ENCODE measurements at places on chromosomes 11 and 22.

- H3K27ac ChIP-seq: no peak overlapping the region
- H3K4me1 ChIP-seq: peaks cover 27% of the 10 kb centered on the region
- no peaks in the 10 kb centered on the region for H3K27me3 ChIP-seq
- H3K36me3 ChIP-seq: no peaks in the 10 kb centered on the region
- H3K4me3 ChIP-seq: no peak overlapping the region
Observed at GRCh38 chr11:128731041-128731663, 37.3 kb downstream of the FLI1 start.

DNA sequence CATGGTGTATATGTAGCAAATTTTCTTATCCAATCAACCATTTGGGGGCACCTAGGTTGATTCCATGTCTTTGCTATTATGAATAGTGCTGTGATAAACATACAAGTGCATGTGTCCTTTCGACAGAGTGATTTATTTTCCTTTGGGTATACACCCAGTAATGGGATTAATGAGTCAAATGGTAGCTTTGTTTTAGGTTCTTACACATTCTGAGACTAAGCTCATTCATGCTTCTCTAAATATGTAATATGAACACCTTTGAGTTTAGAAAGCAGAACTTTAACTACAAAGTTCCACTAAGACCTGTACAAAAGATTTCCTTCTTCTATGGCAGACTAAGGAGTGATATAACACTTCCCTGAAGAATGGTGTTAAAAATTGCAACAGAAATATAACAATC lies 627.0 kb downstream of the KCNA4 start:
- no peak overlapping the region for H3K27ac ChIP-seq
- DNase-seq: no peak
- no peaks in the 10 kb centered on the region for H3K4me1 ChIP-seq

GRCh38 chr22:25567251-25567675 lies 2.8 kb downstream of the GRK3 start:
- H3K27me3 ChIP-seq: no peaks in the 10 kb centered on the region
- H3K27ac ChIP-seq: no peak overlapping the region
- H3K4me1 ChIP-seq: peaks cover 13% of the 10 kb centered on the region
- no peak overlapping the region for H3K4me3 ChIP-seq

DNA sequence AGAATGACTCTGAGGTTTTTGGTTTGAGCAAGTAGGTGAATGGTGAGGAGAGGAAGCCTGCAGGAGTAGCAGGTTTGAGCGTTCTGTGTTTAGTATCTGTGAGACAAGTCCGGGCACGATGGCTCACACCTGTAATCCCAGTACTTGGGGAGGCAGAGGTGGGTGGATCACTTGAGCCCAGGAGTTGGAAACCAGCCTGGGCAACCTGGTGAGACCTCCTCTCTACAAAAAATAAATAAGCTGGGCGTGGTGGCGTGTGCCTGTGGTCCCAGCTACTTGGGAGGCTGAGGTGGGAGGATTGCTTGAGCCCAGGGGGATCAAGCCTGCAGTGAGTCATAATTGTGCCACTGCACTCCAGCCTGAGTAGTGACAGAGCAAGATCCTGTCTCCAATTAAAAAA lies 9.7 kb upstream of the CENATAC start:
- no peaks in the 10 kb centered on the region for H3K36me3 ChIP-seq
- H3K4me1 ChIP-seq: no peaks in the 10 kb centered on the region
- no peak for DNase-seq

- DNase-seq: no peak
- H3K4me3 ChIP-seq: no peak overlapping the region
- peaks cover 29% of the 10 kb centered on the region for H3K4me1 ChIP-seq
- no peaks in the 10 kb centered on the region for H3K36me3 ChIP-seq
Observed at GRCh38 chr11:120194166-120194565, 16.7 kb upstream of the OAF start.

- no peaks in the 10 kb centered on the region for H3K36me3 ChIP-seq
- no peak overlapping the region for H3K27ac ChIP-seq
- no peak overlapping the region for H3K4me3 ChIP-seq
- no peak for DNase-seq
Observed at GRCh38 chr11:116862185-116862584, 24.8 kb upstream of the APOA1 start.

All from vagina (tissue), 2 donors.